Activated CD4-positive, alpha-beta T cell treated with anti-CD3 and anti-CD28 coated beads for 36 hours (primary cell): ENCODE measurements at places on chromosomes 7 and 10.

DNA sequence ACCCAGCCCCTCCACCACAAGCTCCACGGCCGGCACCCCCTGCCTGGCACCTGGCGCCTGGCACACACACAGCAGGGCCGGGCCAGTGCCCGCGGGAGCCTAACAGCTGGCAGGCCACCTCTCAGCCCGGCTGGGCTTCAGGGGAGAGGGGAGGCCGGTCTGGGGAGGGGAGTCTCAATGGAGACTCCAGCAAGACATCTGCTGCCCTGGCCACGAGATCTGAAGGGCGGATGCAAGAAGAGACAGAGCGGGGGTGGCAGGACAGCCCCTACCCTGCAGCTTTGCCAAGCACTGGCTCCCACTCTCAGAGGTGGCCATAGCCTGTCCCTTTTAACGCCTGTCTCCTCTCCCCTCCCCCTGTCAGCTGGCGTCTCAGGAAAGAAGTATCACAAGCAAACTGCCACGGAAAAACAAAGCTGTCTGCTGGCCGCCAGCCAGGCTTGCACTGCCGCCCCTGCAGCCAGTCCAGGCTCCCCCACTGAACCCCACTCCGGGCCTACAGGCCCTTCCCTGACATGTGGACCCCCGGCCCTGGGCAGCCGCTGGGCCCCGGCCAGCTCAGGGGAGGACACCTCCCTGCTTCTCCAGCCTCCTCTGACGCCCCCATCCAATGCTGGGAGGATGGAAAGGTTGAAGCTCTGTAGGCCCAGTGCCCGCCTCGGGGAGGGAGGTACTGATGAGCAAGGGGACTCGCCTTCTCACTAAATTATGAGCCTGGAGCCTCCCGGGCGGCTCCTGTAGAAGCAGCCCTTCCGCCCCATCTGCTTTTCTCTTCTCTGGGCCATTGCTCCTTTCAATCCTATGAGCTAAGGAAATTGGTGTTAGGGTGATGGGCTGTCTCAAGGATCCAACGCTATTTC lies 178.4 kb downstream of the ARHGAP12 start:
- DNase-seq, result no peak

DNA sequence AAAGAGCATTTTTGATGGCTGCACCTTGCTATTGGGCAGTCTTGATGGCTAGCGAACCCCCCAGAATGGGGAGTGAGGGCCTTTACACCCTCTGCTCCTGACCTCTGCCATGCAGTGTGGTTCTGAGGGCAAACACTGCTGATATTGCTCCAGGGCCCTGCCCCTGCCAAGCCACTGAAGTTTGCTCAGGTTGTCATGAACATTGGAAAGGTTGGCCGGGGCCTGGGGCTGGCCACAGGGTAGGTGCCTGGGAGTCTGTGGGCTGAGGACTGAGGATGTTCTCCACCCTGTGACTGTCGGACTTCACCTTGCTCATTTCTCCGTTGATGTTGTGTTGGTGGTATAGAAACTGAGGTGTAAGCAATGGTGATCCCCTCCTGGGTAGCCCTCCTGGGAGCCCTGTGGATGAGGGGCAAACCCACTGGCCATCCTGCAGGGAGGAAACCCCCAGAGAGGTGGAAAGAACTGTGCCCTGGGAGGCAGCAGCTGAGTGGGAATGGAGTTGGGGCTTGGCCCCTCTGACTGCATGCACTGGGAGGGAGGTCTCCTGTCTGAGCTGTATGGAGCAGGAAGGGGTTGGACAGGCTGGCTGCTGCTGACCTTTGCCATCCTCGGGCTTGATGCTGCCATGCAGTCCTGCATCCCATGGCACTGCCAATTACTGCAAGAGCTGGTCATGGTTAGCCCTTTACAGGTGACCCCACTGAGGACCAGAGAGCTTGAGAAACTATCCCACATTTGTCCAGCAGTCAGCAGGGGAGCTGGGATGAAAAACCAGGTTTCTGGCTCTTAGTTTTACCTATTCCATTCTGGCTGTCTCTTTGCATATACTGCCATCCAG lies 77.1 kb downstream of the SH2D4B start:
- no peak for DNase-seq

DNA sequence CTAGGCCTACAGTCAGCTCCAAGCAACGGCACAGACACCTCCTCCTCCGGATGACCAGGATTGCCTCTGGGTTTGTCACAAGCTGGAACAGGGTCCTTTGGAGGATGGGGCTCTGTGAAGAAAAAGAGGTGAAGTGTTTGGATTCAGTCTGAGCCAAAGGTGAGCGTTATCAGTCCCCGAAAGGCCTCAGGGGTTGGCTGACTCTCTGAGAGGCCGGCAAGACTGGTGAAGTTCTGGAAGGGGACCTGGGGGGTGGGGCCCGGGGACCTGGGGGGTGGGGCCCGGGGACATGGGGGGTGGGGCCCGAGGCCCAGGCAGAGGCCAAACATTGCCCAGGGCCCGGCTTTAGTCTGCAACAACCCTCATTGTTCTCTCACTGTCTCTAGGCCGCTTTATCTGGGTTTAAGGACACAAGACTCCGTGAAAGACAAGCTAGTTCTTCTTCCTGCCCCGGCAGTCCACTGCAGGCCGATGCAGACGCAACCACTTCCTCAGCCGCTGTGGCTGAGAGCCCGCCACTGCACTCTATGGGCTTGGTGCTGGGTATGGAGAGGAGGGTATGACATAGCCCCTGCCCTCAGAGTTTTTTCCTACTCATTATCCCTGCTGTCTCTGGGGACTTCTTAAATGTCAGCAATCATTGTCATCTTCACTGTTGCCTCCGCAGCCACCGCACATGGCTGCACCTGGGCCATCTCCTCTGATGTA lies 27.4 kb upstream of the PSAP start:
- DNase-seq, result peak; percentile 42

DNA sequence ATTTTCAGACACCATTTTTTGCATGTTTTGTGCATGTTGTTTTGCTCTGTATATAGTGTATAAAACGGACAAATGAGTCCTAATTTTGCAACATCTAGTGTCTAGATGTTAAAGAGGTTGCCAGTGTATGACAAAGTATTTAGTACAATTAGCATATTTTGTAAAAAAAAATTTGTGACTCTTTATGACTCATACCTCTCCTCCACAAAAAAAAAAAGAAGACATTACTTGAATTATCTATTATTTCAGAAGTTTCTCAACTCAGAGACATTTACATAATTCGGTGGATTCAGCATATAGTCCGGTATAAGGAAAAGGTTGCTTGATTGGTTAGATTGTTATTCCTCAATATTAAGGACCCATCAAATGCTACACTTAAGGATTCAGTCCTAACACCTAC lies 26.0 kb downstream of the NUP42 start:
- DNase-seq, result no peak

GRCh38 chr7:50418526-50419290 lies 31.4 kb downstream of the FIGNL1 start:
- no peak for DNase-seq

DNA sequence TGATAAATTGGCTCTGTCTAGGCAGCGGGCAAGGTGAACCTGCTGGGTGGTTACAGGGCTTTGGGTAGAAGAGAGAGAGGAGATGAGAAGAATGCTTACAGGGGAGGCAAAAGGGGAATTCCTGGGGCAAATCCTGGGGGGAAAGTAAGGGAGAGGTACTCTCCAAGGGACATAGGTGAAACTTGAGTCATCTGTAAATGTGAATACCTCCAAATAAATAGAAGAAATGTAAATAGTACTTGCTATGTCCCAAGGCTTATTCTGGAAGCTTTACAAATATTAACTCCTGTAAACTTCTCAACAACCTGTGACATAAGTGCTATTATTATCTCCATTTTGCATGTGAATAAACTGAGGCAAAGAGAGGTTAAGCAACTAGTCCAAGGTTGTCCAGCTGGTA lies 57.7 kb upstream of the CDK13 start:
- DNase-seq, result no peak

DNA sequence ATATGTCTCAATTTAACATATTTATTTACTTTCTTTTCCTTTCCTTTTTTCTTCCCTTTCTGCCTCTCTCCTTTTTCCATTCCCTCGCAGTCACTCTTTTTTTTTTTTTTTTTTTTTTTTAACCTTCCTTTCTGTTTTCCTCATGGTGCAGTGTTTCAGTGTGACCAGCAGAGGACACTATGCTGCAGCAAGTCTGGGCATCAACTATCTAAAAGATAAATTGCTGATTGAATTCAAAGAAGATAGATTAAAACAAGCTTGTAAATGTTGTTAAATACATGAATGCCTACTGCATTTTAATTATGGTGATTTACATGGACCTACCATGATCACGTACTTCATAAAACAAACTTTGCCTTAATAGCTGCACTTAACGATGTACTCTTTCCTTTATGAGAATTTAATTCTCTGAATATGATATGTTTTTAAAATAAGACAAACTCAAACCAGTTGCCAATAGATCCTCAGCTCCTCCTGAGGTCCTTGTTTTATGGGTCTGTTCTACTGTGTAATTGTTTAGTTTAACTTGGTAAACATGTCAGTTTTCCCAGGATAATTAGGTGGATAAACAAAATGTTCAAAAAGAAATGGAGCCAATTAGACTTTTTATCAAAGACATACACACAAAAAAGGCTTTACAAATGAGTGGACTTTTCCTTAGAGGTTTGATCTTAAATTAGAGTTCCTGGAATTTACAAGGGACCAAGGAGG lies 101.0 kb upstream of the AGR3 start:
- DNase-seq, result peak; percentile 45

- DNase-seq, result no peak
These were observed 513.9 kb upstream of the ZWINT start for GRCh38 chr10:56874950-56875349.

GRCh38 chr10:117342641-117343040 lies 32.6 kb downstream of the PDZD8 start:
- DNase-seq, result no peak

GRCh38 chr7:5780801-5781496 lies 514 bp downstream of the RNF216 start:
- peak; percentile 61 for DNase-seq

DNA sequence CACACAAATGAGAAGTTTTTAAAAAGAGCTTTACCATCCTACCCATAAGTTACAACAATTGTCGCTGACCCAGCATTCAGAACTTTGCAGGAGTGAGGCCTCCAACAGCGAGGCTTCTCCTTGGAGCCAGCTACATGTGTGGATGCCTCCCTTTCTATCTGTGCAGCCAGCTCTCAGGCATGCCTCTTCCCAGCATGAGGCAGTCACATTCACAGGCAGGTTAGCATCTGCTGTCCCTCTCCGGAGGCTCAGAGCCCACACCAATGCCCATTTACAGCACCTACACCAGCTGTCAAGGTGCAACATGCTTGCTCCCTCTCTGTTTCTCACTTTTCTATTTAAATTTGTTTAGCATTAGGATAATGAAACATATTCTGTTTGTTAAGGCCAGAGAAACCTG lies 278.7 kb upstream of the PODXL start:
- DNase-seq, result no peak

GRCh38 chr7:17134786-17135185 lies 163.7 kb upstream of the AHR start:
- DNase-seq, result peak; percentile 41

GRCh38 chr10:78925800-78926319 lies 142.9 kb upstream of the ZMIZ1 start:
- no peak for DNase-seq

DNA sequence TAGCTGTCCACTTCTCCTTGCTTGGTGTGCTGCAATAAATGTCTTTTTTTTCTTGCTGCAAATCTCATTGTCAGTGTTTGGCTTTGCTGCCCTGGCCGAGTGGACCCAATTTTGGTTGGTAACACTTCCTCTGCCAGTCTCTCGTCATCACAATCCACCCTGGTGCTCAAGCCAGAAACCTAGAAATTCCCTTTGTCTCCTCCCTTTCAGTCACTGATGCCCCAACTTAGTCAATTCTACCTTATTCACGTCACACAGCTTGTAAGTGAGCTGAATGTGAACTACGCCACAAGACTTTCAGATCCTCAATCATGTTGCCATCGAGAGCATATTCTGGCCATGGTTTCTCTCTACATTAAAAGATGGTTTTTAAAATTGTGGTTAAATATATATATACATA lies 13.0 kb upstream of the FRA10AC1 start:
- no peak for DNase-seq

DNA sequence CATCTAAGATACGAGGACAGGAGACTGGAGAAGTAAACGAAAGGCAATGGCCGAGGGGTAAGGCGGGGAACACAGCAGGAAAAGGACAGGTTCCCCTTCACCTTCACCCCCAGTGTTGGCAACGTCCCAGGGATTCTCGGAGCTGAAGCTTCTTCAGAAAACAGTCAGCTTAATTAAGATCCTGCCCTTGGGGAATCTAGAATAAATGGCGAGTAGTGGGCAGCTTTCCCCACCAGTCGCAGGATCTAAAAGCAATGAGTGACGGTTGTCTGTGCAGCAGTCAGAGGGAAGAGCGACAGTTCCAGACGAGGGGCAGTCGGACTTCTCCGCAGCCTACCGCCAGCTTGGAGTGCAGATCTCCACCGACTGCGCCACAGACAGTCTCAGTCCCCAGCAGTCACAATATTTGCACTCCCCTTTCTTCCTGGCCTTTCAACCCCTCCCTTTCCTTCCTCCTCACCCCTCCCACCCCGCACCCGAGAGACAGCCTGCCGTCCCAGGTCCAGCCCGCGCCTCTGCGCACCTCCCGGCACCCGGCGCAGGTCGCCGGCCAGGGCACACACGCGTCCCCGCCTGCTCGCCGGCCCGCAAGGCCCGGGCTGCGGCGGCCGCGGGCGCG lies 10.9 kb upstream of the SP8 start:
- DNase-seq, result peak; percentile 51

- DNase-seq, result no peak
These were observed 302.1 kb downstream of the FZD1 start for GRCh38 chr7:91566402-91566732.

GRCh38 chr7:73899731-73900142 lies 38.8 kb downstream of the TMEM270 start:
- no peak for DNase-seq

DNA sequence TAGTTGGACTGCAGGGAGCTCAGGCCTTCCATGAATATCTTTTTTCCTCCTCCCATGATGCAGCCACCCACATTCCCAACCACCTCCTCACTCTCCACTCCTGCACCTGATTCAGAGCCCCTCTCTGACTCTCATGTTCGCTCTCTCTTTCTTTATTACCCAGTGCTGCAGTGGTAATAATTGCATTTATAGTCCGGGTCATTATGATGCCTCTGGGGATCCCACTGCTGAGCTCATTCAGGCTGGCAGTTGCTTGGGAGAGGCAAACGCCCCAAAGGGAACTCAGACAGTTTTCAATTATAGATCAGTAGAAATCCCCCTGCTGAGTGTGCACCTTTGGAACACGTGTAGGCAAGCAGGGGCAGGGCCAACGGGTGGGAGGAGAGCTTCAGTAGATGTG lies 953.0 kb downstream of the GRID1 start:
- no peak for DNase-seq
